ENCODE measurements at places on chromosomes 4 and X.

- no peak for DNase-seq
Measured at GRCh38 chr4:2746891-2747695, 9.0 kb downstream of the TNIP2 start.

- DNase-seq: no peak
Measured at GRCh38 chr4:12729384-12729783, 754.8 kb downstream of the RAB28 start.

DNA sequence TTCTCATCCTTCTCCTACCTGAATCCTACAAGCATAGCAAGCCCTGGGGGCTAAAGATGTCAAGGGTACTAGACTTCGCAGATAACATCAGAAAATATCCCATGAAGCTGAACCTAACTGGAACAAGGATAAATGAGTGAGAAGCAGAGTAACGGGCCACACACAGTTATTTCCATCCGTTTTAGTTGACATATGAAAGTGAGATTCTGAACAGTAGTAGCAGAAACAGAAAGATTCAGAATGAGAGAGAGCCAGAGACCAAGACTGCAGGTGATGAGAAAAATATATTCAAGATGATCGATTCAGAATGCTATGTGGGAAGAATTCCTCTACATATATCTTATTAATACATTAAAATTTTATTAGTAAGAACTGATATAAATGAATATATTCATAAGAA is 165.1 kb downstream of the TSPAN5 start:
- no peak for DNase-seq

DNA sequence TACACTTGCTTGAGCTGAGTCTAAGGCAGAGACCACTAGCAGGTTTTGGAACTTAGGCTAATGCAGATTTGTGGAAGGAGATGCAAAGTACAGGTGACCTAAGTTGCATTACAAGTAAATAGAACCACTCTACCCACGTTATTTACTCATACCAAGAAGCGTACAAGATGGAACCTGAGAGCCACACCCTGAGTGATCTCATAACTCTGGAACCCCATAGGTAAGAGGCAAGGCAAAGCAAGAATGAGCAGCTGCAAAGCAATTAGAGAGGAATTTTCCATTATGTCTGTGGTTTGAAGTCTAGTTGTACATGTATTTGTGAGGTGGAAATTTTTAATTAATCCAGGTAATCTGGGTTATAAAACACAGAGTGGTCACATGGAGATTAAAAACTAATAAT is 55.4 kb downstream of the CC2D2A start:
- DNase-seq: no peak

DNA sequence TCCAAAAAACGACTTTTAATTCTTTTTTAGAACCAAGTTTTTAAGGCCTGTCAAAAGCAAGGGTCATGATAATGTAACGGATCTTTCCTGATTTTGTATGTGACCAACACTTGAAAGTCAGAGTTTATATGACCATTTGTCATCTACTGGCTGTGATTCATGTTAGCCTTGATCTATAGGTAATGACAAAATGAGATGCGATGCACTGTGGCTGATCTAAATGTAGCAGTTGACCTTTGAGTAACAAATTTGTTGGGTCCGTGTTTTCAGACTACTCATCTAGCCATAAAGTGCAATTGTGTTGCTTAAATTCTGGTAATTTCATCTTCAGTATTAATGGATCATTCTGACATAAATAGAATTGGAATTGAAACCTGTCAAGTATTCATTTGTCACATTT is 202.5 kb downstream of the PCDH7 start:
- no peak for DNase-seq

DNA sequence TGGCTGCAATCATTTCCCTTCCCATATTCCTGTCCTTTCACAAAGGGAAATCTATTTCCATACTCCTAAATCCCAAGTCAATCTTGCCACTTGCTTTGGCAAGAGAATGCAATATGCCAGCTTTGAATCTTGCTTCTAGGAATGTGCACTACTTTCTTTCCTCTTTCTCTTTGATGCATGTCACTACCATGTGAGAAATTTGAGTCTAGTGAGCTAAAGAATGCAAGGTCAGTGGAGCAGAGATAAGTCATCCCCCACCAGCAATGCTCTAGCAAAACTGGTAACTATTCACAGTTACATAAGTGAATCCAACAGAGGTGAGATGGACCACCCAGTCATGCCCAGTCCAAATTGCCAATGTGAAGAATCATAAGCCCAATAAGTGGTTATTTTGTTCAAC is 910.4 kb downstream of the RAB28 start:
- DNase-seq: no peak

DNA sequence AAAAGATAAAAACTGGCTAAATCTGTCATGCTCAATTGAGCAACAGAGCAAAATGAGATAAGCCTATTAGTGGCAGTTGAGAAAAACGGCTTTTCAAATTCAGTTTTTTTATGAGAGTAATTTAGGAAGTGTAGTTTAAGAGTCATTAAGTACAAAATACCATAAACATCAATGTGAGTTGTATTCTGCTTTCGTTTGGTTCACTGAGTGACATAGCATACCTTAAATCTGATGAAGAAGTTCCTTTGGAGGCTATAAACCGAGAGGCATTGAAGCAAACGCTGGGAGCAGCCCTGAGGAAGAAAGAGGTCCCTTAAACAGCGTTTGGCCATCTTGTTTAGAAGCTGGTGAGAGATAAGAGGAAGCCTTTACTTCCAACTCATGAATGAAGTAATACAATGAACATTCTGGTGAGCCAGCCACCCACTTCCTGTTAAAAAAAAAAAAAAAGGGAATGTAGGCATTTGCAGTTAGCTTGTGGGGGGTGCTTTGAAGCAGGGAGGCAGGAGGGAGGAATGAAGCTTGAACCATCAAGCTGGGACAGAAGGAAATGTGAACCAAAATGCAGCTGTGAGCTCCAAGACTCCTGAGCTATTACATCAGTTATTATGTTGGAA is 132.3 kb downstream of the ZNF330 start:
- no peak for DNase-seq

GRCh38 chrX:7131621-7132020 is 15.9 kb upstream of the STS start:
- no peak for DNase-seq

DNA sequence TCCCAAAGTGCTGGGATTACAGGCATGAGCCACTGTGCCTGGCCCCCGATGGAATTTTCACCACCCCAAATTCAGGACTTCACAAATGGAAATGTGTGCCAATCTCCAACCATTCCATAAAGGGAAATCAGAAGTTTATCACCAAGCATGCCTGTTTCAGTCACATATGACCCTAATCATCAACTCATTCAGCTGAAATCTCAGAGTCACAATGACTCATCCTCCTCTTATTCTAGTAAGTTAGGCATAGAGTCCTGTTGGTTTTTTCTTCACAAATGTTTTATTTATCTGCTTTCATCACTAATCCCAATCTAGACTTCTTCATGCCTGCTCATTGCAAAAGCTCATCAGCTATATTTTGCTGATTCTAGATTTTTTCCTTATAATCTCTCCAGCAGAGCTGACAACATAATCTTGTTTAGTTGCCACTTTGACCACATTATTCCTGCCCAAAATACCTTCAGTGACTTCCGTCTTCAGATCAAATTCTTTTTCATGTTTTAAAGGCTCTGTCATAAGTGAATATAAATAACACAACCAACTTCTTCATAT is 83.3 kb downstream of the SLC7A11 start:
- DNase-seq: no peak

GRCh38 chr4:82528074-82528473 is 33.7 kb downstream of the TMEM150C start:
- no peak for DNase-seq

GRCh38 chrX:82458207-82458754 is 1049.8 kb upstream of the POU3F4 start:
- DNase-seq: no peak

DNA sequence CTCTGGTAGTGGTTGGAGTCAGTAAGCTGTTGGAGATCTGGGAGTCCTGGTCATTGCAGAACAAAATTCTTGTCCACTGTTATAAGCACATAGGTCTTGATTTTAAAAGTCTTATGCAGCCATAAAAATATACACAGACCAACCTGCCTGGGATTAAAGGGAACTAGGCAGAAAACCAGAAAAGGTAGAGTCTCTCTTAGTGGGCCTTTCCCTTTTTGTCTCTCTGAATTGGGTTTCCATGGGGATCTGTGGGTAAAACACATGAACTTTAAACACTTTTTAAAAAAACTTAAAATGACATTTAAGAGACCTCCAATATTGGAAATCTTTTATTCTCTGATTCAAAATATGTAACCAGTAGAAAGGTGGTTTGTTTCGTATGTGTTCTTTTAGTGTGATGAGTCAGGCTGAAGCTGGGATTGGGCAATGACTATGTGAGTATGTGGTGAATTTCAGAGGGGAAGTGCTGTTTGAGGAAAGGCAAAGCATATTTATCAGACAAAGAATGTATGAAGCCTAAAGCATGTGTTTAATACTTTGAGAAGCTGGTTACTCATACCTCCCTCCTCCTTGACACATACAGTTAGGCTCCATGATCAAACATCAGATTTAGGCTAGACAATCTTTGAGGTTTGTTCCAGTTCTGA is 29.6 kb downstream of the SLC16A2 start:
- no peak for DNase-seq

DNA sequence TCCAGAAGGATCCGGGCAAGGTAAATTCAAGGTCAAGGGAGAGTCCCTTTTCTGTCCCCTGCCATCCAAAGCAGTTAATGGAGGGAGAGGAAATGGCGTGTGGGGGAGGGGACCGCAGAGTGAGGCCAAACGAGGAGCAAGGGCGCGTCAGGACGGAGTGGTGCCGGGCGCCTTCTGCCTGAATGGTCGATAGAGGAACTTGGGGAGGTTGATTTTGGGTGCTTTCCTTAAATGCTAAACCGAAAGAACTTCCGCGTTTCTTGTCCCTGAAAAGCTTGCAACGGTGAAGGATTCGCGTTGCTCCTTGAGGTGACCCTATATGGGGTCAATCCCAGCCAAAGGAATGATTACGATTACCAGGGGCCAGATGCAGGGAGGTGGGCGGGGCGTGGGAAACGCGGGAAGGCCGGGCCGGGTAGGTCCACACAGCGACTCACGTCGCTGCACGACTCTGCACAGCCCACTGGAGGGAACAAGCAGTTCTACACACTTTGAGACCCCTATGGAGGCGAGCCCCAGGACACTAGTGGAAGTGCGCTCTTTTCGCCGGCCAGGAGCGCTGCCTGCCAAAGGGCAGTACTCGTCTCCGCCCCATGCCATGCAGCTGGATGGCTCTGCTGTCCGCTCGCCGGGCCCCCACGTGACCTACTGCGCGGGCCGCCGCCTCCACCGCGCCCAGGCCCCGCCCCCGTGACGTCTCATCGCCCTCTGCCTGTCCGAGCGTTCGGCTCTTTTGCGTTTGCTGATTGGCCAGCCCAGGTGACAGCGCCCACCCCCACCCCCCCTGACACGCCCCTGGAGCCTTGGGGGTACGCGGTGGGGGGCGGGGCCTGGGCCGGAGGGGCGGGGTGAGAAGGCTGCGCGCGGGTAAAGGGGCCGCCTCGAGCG is 452 bp upstream of the GK start:
- DNase-seq: peak; percentile 96

DNA sequence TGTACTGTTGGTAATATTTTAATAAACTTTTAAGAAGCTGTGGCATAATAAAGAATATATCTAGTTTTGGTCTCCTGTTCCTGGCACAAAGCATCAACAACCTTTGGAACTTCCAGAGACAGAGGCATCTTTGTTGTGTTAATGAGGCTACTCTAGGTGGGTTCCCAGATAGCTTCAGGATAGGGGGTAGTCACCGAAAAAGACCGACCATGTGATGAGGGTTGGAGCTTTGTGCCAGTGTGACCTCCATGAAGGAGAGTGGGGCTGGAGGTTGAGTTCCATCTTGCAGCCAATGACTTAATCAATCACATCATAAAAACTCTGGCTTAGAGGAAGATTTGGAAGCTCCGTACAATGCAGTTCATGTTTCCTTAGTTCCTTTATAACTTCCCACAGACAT is 9.9 kb downstream of the PPAT start:
- DNase-seq: no peak

DNA sequence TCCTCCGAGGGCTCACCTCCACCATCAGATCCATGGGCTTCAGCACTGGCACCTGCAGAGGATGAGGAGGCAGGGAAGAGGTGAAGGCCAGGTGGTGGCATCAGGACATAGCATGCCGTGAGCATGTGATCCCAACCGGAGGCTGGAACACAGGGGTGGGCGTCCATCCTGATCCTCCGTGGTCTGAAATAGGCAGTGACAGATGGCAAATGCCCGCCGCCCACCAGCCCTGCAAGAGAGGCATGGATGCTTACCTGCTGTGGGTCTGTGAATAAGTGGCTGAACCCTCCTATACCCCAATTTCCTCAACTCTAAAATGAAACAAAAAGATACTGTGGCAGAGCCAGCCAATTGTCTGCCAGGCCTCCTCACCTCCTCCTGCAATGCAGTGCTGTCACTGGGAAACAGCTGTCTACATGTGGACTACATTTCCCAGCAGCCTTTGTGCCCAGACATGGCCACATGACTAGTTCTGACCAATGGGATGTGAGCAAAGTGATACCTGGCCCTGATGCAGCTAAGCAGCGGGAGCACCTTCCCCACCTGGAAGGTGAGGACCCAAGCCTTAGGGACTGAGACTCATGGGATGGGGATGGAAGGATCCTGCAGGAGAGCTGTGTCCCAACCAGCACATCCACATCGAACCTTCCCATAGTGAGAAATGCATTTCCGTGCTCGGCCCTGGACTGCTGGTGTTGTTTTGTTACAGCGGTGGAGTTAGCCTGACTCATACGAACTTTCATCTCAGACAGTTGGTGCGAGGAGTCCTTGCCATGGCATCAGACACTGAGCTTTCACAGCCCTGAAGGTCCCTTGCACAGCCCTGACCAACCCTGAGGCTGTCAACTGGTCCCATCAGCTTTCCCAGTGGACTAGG is 99.5 kb downstream of the PPP2R2C start:
- DNase-seq: peak; percentile 4

DNA sequence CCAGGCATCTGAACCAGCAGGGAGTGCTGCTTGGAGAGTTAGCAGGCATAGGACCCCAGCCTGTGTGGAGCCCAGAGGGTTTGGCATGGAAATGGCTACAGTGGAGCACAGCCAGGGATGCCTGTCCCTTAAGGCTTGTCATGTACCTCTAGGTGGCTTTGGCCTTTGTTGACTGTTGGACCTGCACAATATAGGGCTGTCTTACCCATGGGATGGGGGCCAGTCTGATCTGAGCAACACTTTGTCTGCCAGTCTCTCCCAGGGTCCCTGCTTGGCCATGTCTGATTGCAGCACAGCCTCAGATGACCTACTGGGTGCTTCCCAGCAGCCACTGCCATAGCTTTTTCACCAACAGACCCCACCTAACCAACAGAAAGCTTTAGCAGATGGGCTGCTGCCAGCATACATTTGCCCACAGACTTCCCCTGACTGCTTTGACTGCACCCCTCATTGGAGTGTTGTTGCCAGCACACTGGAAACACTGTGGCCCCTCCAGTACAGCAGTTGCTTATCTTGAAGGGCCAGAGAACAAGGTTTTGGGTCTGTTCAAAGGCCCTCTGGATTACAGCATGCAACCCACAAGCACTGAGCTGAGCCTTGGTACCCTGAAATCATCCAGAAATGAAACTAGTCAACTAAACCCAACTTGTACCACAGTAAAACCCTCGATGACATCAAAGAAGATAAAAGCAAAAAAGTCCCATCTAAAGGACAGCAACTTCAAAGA is 22.1 kb downstream of the ANAPC10 start:
- no peak for DNase-seq

Measured in Right ventricle myocardium superior (tissue), 1 donor.